Choroid plexus epithelial cell (primary cell): ENCODE measurements at places on chromosomes 2 and 18.

DNA sequence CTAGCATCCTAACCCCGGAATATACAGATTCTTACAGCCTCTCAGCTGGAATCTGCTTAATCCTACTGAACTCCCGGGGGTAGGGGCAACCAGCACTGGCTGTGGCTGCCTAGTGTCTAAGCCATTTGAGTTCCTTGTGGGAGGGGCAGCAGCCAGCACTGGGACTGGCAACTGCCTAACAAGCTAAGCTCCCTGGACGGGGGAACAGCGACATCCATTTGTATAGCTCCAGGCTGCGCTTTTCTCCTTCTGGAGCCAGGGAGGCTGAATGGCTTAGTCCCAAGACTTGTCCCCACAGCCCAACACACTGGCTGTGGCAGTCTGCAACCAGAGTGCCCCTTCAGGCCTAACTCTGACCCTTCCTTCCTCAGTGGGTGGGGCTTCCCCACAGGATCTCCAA, 787.2 kb downstream of the METTL4 start:
- no peak for DNase-seq

DNA sequence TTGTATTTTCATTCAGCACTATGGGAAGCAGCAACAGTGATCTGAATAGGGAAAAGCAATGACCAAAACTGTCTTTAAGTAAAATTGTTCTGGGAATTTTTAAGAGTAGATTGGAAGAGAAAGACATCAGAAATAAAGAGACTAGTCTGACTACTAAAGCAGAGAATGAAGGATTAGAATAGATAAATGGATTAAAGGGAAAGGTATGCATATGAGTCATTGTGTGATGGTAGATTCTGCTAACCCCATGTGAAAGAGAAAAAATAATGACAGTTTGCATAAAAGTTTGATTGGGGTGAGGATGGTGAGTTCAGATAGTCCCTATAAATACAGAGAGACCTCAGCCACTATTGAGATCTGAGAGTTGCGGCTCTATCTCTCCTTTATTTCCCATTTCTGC, 139.6 kb upstream of the DCC start:
- DNase-seq, result no peak

- no peak for DNase-seq
Observed at GRCh38 chr18:75220551-75221355, 10.2 kb downstream of the TSHZ1 start.

DNA sequence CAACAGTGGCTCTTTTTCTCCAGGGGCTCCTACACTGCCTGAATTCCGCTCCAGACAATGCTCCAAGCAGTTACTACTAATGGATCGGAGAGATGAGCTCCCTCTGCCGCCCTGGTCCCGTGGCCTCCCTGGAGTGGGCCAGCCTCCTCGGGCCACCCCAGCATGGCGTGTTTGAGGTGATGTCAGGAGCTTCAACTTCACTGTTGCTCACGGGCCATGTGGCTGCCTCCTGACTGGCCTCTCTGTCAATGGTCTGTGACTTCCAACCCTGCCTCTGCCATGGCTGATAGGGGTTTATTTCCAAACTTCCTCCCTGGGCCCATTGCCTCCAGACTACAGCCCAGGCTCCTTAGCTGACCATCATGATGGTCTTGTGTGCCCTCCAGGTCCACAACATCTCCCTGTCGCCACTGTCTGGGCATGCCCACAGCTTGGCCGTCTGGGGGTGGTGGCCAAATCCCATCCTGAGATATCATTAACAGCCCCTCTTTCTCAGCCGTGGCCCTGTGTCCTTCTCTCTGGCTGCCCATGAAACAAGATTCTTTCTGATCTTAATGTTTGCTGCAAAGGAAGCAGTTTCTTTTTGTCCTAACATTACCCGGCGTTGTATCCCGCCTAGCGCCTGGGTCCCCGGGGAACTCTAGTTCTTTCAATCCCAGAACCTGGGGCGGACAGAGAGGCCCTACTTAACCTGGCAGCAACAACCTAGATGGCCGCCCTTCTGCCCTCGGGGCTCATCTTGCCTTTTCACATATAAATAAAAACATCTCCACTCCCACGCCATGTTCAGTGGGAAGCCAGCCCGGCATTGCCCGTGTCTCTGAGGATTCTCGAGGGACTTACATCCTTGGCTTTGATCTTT, 38.1 kb downstream of the ATOH8 start:
- no peak for DNase-seq

DNA sequence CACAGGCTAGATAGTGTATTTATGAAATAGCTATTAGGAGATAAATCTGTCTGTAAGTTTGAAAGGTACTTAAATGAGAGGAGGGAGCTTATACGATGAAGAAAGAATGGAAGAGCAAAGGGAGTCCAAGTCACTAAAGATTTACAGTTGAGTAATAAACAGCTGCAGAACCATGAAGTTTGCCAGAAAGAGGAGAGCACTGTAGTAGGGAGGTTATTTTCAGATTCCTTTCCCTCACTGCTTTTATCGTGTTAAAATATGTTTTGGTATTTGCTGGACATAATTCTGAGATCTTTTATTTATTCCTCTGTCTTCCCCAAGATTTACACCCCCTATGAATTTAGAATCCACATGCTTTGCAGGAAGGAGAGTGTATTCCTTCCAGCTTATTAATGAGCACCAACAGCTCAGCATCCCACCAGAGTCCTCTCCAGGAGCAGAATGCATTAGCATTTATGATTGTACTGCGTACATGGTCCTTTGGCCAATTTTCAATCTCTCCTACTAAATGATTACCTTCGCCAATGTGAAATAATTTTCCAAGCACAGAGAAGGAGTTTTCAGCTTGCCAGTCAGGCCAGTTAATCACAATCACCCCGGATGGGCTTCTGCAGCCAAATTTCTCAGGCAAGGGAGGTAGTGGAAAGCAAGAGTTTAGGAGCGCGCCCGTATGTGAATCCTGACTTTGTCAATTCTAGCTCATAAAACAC, 297.0 kb downstream of the NBAS start:
- DNase-seq, result no peak

DNA sequence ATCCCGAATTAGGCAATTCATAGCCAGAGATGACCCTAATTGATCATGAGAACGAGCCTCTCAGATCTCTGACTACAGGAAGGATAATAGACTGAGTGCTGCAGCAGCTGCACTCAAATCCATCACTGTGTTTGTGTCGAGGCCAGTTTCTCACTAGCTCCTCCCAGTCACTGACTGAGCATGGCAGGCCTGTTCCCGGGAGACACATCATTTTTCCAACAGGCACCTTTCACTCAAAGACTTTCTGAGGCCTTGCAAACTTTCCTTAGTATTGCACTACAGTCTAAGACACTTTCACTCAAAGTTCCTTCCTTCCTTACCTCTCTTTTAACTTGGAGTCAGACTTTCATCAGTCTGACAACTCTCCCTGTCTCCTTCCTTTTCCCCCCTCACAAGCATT, 13.7 kb downstream of the SOS1 start:
- peak; percentile 40 for DNase-seq

- DNase-seq, result peak; percentile 34
Observed at GRCh38 chr2:135603543-135603942, 72.3 kb downstream of the R3HDM1 start.

DNA sequence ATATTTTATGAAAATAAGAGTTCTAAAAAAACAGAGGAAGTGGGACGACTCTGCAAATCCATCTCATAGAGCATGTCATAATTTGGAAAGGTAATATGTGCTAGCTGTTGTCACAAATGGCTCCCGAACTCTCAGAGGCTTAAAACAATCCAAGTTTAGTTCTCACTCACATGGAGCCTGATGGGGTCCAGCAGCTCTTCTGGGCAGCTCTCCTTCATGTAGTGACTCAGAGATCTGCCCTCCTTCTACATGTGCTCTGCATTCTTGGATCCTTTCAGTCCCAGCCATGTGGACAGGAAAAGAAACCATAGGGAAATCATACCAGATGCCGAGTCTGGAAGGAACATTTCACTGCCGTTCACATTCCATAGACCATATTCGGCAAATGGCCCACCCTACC, 180.1 kb upstream of the APCDD1 start:
- DNase-seq, result peak; percentile 8

DNA sequence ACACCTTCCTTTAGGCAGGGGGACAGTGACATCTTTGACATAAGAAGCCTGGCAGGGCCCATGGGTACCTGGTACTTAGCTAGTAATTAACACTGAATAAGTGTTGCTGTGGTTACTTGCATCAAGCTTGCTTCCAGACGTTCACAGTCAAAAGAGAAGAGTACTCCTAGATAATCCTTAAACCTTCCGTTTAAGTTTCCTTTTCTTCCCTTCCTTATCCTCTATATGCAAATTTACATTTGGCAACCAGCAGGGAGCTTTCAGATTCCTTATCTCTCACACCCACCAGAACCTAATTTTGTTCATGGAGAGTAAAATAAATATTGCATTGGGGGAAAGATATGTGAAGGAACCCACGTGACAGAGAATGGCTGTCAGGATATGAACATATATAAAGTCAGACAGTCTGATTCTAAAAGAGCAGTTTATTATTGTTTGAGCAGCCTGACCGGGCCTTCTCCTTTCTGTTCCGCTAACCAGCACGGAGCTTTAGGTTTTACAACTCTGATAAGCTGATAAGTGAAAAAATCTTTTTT, 7.8 kb upstream of the RAB31 start:
- DNase-seq, result peak; percentile 43

GRCh38 chr18:45519411-45520280, 95.6 kb upstream of the SLC14A2 start:
- peak; percentile 42 for DNase-seq

DNA sequence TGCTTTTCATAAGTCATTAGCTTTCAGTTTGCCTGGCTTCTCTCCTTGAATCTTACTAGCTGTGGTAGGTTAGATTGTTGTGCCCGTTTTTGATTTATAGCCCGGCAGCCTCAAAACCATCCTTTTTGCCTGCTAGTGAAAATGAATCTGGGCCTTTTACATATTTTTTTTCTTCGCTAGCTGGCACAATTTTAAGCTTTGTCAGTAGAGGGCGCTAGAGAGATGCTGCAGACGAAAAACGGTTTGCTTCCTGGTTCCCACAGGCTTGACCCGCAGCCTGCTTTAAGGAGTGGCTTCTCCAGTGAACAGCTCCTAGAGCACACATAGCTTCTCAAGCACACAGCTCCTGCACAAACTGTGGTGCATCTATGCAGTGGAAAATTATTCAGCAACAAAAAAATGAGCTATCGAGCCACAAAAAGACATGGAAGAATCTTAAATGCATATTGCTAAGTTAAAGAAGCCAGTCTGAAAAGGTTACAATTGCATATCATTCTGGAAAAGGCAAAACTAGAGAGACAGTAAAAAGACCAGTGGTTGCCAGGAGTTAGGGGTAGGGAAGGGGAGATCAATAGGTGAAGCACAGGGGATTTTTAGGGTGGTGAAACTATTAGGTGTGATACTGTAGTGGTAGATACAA, 47.9 kb downstream of the E2F6 start:
- no peak for DNase-seq

DNA sequence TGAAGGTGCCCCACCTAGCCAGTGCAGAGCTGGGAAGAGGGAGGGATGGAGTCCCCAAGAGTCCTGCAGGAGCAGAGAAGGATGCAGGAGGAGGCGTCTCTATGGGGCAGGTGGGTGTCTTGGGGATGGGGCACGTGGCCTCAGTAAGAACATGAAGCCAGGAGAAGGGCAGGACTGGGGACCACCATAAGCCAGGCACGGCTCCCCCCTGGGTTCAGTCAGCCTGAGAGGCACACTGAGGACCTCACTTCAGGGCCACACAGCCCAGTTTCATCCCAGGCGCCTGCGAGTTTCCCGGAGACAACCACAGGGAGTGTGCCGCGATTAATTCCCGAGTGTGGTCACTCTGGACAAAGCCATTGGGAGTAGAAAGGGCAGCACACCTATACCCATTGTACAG, 120.3 kb downstream of the GYPC start:
- no peak for DNase-seq

DNA sequence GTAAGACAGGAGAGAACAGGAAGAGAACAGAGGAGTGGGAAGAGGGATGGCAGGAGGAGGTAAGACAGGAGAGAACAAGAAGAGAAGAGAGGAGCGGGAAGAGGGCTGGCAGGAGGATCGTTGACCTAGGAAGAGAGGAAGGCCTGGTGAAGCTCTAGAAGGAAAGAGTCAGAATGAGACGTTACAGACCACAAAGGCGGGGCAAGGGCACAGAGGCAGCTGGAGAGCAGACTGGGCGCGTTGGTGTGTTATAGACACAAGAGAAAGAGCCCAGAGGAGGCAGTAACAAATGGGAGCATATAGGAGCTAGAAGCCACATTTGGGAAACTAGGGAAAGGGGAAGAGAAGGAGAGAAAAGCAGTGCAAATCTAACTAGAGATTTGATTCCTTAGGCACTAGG, 26.6 kb downstream of the PTRHD1 start:
- no peak for DNase-seq

DNA sequence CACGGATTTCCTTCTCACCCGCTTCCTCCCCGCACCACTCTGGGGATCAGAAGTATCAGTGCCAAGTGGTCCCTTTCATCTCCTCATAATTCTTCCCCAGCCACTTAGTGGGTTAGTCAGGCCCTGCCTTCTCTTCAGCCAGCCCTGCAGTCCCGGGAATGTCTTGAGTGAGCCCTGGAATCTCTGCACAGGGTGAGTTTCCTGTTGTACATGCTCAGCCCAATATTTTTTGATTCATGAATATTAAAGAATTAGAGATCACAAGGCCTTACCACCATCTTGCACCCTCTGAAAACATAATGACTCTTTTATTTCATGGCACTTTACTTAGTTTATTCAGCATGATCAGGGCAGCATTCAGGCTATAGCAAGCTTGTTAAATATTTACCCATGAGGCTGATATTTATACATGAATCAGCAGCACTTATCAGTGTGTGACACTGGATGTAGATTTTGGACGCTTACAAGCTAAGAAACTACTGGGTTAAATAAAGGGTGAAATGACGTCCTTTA, 159.4 kb upstream of the FOSL2 start:
- peak; percentile 23 for DNase-seq

- peak; percentile 67 for DNase-seq
Observed at GRCh38 chr18:74722237-74722636, 124.6 kb downstream of the ZNF407 start.

GRCh38 chr2:64593035-64593655, 60.6 kb downstream of the SERTAD2 start:
- DNase-seq, result peak; percentile 38

DNA sequence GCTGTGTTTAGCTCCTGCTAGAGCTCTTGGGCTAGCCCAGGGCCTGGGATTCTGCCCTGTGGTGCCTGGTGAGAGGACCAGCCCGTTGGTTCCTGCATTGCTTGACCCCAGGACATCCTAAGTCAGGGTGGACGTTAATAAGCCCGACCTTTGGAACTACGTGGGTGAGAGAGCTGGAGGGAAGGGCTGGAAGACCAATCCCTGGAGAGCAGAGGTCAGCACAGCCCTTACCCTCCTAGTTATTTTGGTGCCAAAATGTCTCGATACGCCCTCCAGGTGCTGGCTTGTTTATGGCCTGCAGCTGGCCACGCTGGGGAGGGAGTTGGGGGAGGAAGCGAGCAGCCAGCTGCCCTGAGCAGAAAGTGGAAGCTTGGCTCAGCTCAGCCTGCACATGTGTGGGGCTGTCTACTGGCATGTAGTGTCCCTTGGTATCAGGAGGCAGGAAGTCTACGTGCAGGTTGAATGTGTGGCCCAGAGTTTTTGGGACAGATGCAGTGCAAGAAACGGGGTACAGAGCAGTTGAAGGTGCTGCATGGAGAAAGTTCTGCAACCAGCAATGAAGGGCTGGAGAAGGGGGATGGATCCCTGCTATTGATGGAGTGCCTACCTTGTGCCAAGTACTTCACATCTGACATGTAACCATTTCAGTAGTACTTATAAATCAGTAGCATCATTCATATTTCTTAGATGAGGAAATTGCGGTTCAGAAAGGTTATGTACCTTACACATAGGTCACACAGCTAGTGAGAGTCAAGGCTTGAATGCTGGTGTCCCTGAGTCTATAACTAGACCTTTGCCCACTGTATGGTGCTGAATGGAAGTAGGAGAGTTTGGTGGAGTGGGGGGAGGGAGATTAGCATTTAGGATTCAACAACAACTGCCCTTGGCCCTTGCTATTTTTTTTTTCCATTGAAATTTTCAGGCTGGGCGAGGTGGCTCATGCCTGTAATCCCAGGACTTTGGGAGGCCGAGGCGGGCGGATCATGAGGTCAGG, 5.0 kb upstream of the DGKD start:
- DNase-seq, result no peak
